Activated naive CD8-positive, alpha-beta T cell treated with anti-CD3 and anti-CD28 coated beads for 36 hours (primary cell): ENCODE measurements at places on chromosomes 2 and 18. TPM values are rescaled to one million over a fixed set of nuclear protein-coding genes. Genes with fewer than 3 reads are reported as not detected.

GRCh38 chr18:45316127-45316526, 299.1 kb upstream of the SLC14A2 start:
- DNase-seq = no peak
- H3K36me3 ChIP-seq = no peaks in the 10 kb centered on the region
- no peaks in the 10 kb centered on the region for H3K4me1 ChIP-seq
- H3K27me3 ChIP-seq = no peaks in the 10 kb centered on the region

DNA sequence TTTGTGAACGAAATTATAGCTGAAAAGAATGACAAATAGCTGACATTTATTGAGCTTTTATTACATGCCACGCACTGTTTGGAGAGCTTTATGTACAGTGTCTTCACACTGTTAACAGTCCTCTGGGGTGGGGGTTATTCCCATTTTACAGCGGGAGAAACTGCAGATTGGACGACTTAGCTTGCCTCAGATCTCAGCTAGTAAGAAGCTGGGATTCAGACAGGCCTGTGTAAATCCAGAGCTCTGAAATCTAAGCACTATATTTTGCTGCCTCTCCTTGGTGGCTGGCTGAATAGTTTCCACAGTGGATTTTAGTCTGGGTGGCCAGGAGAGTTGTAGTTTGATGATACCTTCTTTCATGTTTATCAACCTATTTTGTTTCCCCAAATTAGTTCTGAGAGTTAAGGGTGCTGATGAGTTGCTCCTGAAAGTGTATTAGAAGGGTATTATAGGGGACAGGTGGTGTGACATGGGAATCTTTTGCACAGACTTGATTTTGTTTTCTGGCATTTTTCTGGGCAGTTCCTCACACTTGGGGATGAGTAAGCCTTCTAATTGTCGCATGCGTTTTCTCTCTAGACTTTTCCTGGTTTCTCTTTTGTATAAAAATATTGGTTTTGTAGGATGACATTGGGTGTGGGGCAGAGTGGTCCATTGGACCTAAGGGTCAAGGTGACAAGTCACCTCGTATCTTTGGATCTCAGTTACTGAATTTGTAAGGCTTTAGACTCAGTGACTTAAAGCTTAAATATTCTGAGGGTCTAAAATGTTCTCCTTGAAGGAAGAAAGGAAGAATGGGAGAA, 1.5 kb downstream of the ACSL3 start:
- H3K27ac ChIP-seq = peak overlapping the region; percentile 91
- peaks cover 21% of the 10 kb centered on the region for H3K4me1 ChIP-seq
- H3K27me3 ChIP-seq = peaks cover 3% of the 10 kb centered on the region
- H3K4me3 ChIP-seq = no peak overlapping the region
- DNase-seq = no peak
- no peaks in the 10 kb centered on the region for H3K36me3 ChIP-seq

DNA sequence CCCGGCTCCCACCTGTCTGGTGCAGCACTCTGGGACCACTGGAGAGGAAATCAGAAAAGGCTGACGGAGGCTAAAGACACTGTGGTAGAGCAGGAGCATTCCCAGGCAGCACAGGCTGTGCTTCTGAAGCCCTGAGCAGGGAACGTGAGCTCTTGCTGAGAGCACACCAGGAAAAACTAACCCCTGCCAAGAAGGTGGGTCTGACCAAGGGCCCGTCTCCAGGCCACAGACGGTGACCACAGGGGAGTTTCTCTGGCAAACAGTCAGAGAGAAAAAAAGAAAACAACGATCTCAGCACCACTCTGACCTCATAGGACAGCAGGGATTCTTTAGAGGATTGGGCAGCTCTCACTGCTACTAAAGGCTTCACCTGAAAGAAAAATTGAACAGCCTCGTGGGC, 201.4 kb downstream of the AFF3 start:
- H3K4me3 ChIP-seq = no peak overlapping the region
- H3K27me3 ChIP-seq = no peaks in the 10 kb centered on the region
- DNase-seq = no peak
- H3K27ac ChIP-seq = no peak overlapping the region
- H3K36me3 ChIP-seq = no peaks in the 10 kb centered on the region

GRCh38 chr2:138421315-138421970, 80.1 kb upstream of the SPOPL start:
- no peaks in the 10 kb centered on the region for H3K4me1 ChIP-seq
- H3K27me3 ChIP-seq = peaks cover 3% of the 10 kb centered on the region
- peaks cover 5% of the 10 kb centered on the region for H3K36me3 ChIP-seq
- H3K4me3 ChIP-seq = no peak overlapping the region
- H3K27ac ChIP-seq = no peak overlapping the region

Gene COPS9
- 155 TPM for total RNA-seq

DNA sequence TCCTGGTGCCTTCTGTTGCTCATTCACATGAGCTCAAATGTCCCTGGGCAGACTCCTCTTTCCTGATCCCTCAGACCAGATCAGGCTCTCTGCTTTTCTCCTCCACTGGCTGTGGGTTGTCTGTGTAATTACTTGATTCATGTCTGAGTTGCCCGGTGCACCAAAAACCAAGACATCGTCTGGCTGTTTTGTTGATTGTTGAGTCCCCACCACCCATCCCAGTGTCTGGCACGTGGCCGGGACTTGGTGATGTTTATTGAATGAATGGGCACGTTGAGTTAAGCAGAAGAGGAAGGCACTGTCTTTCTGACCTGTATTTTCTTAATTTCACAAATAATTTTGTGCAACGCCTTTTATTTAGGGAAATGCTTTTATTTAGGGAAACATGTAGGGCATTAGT, 499.1 kb upstream of the HS6ST1 start:
- no peaks in the 10 kb centered on the region for H3K4me1 ChIP-seq
- H3K27ac ChIP-seq = no peak overlapping the region
- H3K4me3 ChIP-seq = no peak overlapping the region
- H3K36me3 ChIP-seq = no peaks in the 10 kb centered on the region
- H3K27me3 ChIP-seq = peaks cover 12% of the 10 kb centered on the region

DNA sequence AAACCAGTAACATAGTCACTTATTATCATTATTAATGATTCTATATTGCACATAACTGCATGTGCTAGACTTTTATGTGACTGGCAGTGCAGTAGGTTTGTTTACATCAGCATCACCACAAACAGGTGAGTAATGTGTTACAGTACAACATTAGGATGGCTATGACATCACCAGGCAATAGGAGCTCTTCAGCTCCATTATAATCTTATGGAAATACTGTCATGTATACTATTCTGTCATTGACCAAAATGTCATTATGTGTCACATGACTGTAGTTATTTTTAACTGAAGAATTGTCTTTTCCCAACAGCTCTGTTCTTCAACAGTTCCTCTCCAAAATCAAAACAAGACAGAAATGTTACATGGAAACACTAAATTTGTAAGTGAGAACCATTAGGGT, 96.3 kb downstream of the C18orf54 start:
- H3K36me3 ChIP-seq = no peaks in the 10 kb centered on the region
- peaks cover 2% of the 10 kb centered on the region for H3K27me3 ChIP-seq
- no peak overlapping the region for H3K27ac ChIP-seq
- no peaks in the 10 kb centered on the region for H3K4me1 ChIP-seq
- no peak overlapping the region for H3K4me3 ChIP-seq

DNA sequence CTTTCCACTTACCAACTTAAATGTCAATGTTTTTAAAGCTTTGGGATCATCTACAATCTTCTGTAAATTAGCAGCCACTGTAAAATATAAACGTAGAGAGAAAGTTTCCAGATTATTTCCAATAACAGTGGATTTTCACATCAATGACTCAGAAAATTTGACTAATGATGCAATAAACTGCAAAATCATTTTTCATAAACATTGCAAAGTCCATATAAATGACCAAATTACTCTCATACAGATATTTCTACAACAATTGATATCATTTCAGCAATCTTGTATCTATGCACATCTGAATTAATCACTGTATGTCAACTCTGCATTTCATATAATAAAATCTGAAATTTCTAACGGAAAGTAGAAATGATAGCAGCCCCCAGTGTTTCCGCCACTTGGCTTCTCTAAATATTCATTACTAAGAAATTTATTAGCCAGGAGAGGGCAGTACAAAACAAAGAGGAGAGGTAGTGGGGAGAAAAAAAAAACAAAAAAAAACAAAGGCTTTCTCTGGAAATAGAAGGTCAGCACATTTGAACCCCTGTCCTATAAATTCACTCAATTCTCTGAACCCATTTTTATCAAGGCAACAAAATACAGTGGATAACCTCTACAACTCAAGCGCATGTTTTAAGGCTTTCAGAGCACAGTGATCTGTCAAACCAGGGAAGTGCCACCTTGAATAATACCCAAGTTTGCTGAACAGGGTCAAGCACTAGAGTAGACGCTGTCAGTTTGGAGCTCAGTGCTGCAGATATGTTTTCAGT, 282.6 kb downstream of the STK39 start:
- H3K4me3 ChIP-seq = no peak overlapping the region
- H3K4me1 ChIP-seq = peaks cover 2% of the 10 kb centered on the region
- DNase-seq = no peak
- H3K27ac ChIP-seq = no peak overlapping the region
- H3K27me3 ChIP-seq = no peaks in the 10 kb centered on the region

Gene SERPINB3
- total RNA-seq = not detected

GRCh38 chr2:85557130-85557529, 4.2 kb downstream of the GGCX start:
- no peak overlapping the region for H3K4me3 ChIP-seq
- peaks cover 5% of the 10 kb centered on the region for H3K36me3 ChIP-seq
- no peak for DNase-seq
- no peaks in the 10 kb centered on the region for H3K27me3 ChIP-seq

DNA sequence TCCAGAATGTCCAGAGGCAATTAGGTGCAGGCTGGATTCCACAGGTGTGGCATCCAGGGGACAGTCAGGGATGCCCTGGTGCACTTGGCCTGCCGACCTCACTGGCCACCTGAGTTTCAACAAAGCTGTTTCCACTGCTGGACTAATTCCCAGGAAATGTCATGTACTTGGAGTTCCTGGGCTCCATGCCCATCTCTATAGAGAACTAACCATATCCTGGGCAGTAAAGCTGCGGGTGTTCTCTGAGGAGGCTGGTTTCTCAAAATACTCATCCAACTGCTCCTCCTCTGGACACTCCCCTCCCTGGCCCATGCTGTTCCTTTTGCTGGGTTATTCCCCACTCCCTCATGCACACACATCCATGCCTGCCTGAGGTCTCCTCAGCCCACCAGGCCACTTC, 161.9 kb upstream of the SKOR2 start:
- H3K4me3 ChIP-seq = no peak overlapping the region
- no peak overlapping the region for H3K27ac ChIP-seq
- no peaks in the 10 kb centered on the region for H3K36me3 ChIP-seq
- no peak for DNase-seq
- peaks cover 23% of the 10 kb centered on the region for H3K27me3 ChIP-seq

Gene FOXD4L1
- 0.18 TPM for total RNA-seq

DNA sequence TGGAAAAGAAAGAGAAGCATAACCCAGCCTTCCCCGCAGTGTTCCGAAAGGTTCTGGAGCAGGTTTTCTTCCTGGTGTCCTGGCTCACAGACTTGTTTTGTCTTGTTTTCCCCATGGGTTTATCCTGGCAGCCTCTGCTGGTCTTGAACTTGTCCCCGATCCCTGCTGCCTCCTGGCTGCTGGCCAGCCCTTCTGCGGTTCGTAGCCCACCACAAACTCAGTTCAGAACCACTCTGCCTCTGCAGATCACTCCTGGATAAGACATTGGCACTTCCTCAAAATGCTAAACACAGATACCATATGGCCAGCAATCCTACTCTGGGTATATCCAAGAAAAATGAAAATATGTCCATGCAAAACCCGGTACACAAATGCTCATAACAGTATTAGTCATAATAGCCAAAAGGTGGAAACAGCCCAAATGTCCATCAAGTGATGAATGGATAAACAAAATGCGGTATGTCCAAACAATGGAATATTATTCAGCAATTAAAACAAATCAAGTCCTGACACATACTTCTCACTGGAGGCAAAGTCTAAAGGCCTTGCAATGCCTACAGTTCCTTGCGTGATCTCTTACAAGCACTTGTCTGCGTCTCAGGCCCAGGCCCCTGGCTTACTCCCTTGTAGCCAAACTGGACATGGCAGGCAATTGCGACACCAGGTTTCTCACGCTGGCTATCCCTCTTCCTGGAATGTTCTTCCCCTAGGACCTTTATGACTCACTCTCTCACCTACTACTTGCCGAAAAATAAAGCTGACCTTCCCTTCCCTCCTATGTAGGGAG, 28.0 kb upstream of the ARHGEF4 start:
- H3K36me3 ChIP-seq = no peaks in the 10 kb centered on the region
- H3K4me1 ChIP-seq = peaks cover 6% of the 10 kb centered on the region
- no peak for DNase-seq
- H3K27ac ChIP-seq = no peak overlapping the region
- H3K4me3 ChIP-seq = no peak overlapping the region

- no peak overlapping the region for H3K4me3 ChIP-seq
- no peaks in the 10 kb centered on the region for H3K4me1 ChIP-seq
- H3K27ac ChIP-seq = no peak overlapping the region
- H3K27me3 ChIP-seq = peaks cover 18% of the 10 kb centered on the region
Observed at GRCh38 chr18:61589053-61589723, 256.0 kb downstream of the CDH20 start.

DNA sequence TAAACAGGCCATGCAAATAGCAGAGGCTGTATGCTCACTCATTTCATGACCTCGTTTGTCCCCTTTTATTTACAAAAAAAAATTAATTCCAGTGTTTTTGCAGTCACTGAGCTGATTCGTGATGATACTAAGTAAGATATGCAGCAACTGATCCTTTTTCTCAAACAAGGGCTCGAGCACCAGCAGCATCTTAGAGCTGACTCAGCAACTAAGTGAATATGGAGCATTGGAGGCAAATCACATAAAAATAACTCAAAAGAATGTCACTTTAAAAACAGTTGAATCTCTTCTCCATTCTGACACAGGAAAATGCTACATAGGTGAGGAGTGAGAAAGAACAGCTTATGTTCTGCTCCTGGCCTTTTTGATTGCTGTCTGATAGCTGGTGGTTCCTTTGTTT, 152.8 kb downstream of the ABCA12 start:
- DNase-seq = no peak
- H3K27ac ChIP-seq = no peak overlapping the region
- no peak overlapping the region for H3K4me3 ChIP-seq
- no peaks in the 10 kb centered on the region for H3K4me1 ChIP-seq
